HAP-1 (cell line): ENCODE measurements at places on chromosomes 3 and 15.

DNA sequence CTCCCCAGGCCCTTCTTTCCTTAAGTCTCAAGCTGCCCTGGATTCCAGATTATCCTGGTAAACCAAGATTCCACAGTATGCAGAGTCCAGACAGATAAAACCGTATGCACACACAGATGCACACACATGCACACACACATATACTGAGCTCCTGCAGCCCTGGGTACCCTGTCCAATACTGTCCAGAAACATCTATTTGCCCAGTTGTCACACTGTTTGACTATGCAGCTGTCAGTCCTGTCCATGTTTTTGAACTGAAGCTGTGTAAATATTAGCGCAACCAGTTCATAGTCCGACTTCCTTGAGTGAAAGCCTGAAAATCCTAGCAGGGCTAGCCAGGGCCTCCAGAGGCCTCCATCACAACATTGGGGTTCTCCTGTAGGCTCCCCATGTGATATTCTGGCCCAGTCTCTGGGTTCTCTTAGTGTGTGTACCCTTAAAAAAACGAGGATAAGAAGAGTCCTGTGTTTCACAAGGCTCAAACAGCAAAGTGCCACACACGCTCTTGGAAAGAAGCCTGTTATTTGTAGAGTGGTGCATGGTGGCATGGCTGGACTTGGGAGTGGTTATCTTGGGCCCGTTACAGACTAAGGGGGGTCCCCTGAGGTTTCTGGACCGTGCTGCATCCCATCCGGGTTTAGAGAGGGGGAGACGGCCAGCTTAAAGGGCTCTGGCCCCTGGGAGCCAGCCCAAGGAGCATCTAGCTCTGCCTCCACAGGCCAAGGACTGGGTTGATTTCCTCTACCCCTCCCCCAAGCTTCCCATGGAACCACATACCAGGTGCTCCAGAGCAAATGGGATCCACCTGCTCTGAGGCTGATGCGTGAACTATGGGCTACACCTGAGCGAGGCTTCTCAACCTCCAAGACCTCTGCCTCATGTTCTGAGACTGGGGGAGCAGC is 108.3 kb downstream of the IQSEC1 start:
- no peak for DNase-seq

DNA sequence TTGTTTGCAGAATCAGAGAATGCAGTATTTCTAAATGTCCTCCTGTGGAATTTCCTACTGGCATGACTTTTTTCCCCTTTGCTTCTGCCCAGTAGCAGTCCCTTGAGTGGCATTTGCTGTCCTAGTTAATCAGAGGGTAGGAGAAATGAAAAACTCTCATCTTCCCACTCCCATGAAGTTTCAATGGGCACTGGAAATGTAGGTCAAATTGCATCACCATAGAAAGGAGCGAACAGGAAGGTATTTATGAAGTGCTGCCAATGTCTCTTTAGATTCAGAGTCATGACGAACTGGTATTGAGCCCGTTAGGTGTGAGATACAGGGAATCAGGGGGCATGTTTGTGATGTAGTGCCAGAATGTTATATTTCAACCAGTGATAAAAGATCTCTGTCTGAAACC is 23.2 kb downstream of the ATXN7 start:
- DNase-seq = no peak

DNA sequence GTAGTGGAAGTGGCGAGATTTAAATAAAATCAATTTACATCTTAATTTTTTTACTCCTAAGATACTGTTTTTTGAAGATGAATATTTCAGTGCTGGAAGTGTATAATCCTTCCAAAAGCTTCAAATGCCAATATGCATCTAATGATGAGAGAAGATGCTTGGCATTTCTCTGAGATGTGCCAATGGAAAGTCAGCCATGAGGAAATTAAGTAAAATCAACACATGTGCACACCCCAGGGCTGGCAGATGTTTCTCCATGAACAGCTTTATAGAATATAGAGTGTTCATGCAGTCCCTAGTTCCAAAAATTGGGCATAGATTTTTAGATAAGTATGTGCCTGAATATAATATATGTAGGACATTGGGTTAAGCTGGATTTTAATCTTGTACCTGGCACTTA is 90.1 kb downstream of the CPNE4 start:
- no peak for DNase-seq

DNA sequence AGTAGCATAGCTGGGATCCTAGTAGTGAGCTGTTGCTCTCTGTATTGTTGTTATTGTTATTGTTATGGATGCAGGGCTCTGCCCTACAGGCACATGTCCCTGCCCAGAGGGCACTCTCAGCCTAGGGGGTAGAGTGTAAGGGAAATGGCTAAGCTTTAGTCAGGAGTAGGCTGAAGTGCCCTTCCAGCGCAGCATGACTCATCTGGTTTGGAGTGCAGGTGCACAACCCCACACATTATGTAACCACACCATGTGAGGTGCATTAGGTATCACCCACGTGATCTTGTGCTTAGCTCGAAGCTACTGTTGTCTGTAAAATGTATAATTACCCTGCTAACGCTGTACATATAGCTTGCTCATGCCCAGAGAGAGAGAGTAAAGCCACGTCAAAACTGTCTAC is 48.3 kb upstream of the TIPARP start:
- no peak for DNase-seq

DNA sequence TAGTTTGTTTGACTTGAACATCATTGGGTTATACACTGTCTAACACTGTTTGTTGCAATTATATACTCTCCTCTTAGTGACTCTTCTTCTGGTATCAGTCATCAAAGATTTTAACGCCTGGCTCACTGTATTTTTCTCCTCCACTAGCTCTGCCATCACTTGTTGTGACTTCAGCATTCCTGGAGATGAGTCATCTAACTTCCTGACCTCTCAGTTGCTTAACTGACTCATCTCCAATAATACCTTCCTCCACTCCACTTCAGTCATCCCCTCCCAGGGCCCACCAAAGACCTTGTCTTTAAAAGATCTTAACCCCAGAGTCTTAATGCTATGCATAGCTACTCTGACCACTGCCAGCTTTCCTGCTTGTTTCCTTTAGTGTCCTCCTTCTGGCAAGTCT is 28.6 kb upstream of the CLSTN2 start:
- no peak for DNase-seq

GRCh38 chr15:76209523-76209922 is 101.7 kb downstream of the ETFA start:
- DNase-seq = no peak

- no peak for DNase-seq
Observed at GRCh38 chr15:30063835-30064546, 18.8 kb upstream of the GOLGA8J start.

- DNase-seq = no peak
Observed at GRCh38 chr3:171390051-171390941, 69.9 kb downstream of the TNIK start.

DNA sequence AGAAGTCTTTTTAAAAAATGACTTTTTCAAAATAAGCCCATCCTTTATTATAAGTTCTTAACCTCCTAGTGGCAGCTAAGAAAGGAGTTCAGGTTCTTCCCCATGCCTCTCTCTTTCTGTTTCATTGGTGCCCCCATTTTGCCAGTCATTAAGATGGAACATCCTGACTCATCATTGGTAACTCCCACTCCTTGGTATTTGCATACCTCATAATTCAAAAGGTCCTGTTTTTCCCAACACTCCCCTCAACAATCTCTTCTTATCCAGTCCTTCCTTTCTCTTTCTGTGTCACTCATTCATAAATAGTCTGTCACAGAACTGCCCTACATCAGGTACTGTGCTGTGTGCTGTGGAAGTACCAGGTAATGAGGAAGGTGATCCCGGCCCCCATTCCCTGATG is 394.0 kb downstream of the FOXP1 start:
- no peak for DNase-seq

DNA sequence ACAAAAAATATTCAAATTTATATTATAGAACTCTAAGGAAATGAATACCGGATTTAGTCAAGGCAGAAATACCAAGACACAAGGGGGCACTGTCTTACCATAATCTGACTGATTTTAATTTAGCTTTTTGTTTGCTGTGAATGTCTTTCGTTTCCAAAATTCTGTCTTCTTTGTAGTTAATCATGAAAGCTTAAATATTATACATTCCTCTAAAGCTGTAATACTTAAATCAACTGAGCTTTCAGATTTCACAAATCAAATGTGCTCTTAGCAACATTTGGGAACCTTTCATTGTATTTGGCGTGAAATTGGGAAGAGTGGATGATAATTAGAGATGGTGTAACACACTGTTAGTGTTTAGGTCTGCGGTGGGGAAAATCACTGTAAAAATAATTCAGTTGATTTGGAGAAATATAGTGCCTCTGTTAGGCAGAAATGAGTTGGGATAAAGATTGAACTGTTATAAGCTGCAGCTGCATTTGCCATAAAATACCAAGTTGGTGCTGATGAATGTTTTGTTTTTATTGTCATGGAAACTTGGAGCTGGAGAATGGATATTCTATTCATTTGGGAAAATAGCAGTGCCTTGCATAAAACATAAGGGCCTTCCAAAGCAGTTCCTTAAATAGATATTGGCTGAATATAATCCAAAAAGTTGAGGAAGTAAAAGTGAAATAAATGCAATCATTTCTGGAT is 228.2 kb downstream of the TCF12 start:
- DNase-seq = peak; percentile 75

- peak; percentile 11 for DNase-seq
Observed at GRCh38 chr3:129485721-129486663, 42.4 kb upstream of the RHO start.

DNA sequence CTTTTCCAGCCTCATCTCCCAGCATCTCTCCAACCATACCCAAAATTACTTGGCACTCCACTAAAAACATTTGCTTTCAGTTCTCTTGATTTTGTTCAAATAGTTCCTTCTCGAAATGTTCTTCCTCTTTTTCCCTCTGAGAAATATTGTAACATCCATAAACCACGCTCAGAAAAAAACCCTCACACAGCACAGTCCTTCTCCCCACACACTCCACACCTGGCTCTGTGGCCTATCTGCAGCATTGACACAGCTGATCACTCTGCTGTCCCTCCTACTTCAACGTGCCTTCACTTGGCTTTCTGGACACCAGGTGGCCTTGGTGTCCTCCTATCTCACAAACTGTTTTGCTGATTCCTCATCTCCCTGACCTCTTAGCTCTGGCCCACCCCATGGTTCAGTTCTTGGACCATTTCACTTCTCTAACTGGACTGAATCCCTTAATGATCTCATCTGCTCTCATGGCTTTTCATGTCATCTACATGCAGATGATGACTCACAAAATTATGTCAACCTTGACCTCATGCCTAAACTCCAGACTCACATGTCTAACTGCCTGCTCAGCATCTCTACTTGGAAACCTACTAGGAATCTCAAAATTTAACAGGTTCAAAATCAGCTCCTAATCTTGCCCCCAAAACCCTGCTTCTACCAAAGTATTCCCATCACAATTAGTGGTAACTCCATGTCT is 93.3 kb downstream of the TRIM42 start:
- no peak for DNase-seq

DNA sequence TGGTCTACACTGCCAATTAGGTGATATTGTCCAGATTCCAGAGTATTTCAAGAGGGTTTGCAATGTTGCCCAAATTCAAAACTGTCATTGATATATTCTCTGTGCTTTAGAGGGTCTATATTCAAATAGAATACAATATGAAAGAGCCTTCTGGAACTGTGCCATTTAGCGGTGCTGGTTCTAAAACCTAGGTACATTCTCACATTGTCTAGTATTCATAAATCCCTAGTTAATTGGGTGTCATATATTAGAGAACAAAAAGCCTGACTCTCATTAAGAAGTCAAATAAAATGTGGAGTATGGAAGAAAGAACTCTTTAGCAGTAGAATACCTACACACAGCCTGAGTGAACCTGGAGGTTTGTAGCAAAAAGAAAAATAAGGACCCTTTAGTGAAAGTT is 447.9 kb downstream of the CNTN6 start:
- peak; percentile 74 for DNase-seq

GRCh38 chr3:129628169-129628522 is 21.7 kb upstream of the PLXND1 start:
- DNase-seq = no peak

DNA sequence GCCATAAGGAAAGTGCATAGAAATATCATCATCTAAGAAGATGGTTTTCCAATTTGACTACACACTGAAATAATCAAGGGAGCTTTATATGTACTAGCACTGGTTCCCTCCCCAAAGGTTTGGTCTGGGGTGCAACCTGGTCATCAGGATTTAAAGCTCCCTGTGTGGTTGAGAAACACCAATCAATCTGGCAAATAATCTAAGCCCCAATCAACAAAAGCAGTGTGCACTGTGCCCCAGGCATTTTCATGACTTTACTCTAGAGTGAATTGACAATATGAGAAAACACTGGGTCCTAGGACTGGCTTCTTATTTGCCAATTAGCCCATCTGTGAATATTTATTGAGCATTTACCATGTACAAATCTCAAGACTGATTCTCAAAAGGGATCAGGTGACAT is 255.1 kb downstream of the MEIS2 start:
- DNase-seq = no peak

- DNase-seq = no peak
Observed at GRCh38 chr3:161142486-161142885, 37.3 kb upstream of the B3GALNT1 start.

DNA sequence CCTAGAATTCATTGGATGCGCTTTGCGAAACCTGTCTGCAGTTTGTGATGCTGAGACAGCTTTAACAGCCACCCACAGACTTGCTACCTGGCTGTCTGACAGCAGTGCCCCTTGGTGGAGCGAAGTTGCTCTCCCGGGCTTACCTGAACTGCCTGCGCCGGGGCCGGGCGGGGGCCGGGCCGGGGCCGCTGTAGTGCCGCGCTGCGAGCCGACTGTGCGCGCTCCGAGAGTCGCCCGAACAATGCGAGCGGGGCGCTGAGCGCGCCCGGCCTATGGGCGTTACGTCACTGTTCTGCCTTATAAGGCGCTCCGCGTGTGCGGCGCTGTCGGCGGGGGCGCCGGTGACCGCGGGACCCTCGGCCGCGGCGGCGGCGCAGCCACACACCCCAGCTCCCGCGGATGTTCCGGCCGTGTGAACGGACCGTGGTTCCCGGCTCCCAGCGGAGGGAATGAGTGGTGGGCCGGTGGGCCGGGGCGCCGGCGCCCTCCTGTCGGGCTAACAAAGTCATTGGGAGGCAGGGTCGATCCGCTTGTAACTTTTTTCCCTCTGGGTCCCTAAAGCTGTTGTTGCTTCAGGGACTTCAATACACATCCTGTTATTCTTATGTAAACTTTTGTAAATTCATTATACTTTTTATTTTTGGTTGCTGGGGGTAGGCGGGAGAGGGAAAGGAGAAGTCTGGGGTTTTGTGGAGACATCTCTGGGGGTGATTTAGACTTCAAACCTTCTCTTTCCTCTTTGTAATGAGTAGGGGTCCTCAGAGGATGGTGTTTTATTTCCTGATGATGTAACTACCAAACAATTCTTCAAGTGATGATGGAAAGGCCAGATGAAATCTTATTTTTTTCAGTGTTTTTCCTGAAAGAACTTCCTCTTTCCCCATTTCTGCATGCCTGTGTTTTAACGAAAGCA is 58.5 kb downstream of the CMSS1 start:
- DNase-seq = peak; percentile 80

DNA sequence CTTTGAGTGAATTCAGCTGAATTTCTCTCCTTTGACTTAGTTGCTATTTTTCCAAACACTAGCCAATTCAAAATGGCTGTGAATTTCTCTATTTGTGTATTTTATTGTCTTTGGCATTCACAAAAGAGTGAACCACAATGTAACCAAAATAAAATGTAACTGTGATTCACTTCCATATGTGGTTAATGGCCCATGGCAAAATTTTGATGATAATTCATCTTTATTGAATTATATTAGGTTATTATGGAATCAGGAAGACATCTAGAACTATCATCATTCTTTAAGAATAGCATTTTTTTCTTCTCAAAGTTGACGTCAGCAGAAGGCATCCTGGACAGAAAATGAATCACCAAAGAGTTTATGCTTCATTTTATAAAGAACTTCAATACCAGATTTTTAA is 705.3 kb upstream of the NAALADL2 start:
- no peak for DNase-seq

GRCh38 chr15:34012461-34013028 is 26.5 kb downstream of the AVEN start:
- no peak for DNase-seq
